Activated T-helper 17 cell treated with anti-CD3 and anti-CD28 coated beads, Interleukin-2, amount 50 U/mL, for 72 hours (primary cell): ENCODE measurements at places on chromosomes 1 and 21.

DNA sequence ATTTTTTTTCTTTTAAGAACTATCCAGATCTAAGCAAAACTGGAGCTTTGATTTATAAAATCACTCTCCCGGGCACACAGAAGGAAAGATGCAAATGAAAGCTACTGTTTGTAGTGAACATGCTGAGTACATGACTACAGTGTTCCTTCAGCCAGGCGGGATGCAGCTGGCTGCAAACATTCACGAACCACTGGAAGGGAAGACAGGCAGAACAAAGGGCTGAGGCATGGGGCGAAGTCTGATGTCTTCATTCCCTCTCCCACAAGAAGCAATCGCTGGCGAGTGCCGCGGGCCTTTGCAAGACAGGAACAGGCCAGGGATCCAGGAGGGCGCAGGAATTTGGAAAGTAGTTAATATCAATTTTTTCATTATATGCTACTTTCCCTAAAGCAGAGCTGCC is 257.9 kb upstream of the AJAP1 start:
- H3K27ac ChIP-seq: no peak overlapping the region
- no peaks in the 10 kb centered on the region for H3K36me3 ChIP-seq
- no peak for ATAC-seq
- peaks cover 24% of the 10 kb centered on the region for H3K27me3 ChIP-seq
- H3K4me3 ChIP-seq: no peak overlapping the region
- no peaks in the 10 kb centered on the region for H3K4me1 ChIP-seq

GRCh38 chr1:61109158-61109557 is 26.8 kb downstream of the NFIA start:
- no peaks in the 10 kb centered on the region for H3K27me3 ChIP-seq
- H3K4me1 ChIP-seq: no peaks in the 10 kb centered on the region
- no peaks in the 10 kb centered on the region for H3K36me3 ChIP-seq
- no peak for ATAC-seq
- no peak overlapping the region for H3K27ac ChIP-seq

DNA sequence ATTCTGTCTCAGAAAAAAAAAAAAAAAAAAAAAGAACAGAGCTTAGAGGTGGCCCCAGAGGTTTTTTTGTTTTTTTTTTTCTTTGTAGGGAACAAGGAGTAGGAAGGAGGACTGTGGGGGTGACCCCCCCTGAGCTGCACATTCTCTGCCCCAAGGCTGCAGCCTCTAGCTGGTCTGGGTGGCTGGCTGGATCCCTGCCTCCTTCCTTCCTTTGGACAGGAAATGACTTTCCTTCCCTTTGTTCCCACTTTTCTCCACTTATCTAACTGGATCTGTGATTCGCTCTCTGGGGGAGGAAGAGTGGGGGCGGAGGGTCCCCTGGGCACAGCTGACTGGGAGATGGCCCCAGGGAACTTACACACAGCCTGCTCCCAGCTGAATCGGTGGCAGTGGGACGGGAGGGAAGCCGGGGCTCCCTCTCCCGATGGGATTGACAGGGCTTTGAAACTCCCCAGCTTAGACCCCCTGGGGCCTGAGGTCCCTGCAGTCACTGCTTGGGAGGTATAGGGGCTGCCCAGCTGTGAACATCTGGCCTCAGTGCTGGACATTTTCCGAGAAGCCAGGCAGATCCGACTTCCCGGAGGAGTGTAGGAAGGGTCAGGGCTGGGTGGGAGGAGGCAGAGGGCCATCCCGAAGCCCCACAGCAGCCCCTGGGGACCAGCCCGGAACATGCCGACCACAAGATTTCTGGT is 2.1 kb downstream of the FBLIM1 start:
- peaks cover 36% of the 10 kb centered on the region for H3K27me3 ChIP-seq
- H3K4me1 ChIP-seq: peaks cover 5% of the 10 kb centered on the region
- no peak overlapping the region for H3K27ac ChIP-seq
- no peak overlapping the region for H3K4me3 ChIP-seq
- no peak for ATAC-seq

GRCh38 chr1:171424494-171424893 is 60.8 kb upstream of the PRRC2C start:
- no peak overlapping the region for H3K4me3 ChIP-seq
- no peak for ATAC-seq
- H3K27me3 ChIP-seq: no peaks in the 10 kb centered on the region
- no peak overlapping the region for H3K27ac ChIP-seq
- peaks cover 9% of the 10 kb centered on the region for H3K4me1 ChIP-seq
- H3K36me3 ChIP-seq: no peaks in the 10 kb centered on the region

- H3K36me3 ChIP-seq: no peaks in the 10 kb centered on the region
- peaks cover 6% of the 10 kb centered on the region for H3K4me1 ChIP-seq
- no peak overlapping the region for H3K4me3 ChIP-seq
- ATAC-seq: no peak
- H3K27me3 ChIP-seq: no peaks in the 10 kb centered on the region
- H3K27ac ChIP-seq: no peak overlapping the region
Measured at GRCh38 chr1:179153217-179153616, 71.3 kb downstream of the TOR3A start.

- H3K4me1 ChIP-seq: no peaks in the 10 kb centered on the region
- H3K27ac ChIP-seq: no peak overlapping the region
- H3K4me3 ChIP-seq: no peak overlapping the region
Measured at GRCh38 chr21:19122356-19122755, 718.8 kb upstream of the TMPRSS15 start.

GRCh38 chr1:184051138-184051484 is 419 bp upstream of the TSEN15 start:
- H3K27me3 ChIP-seq: peaks cover 12% of the 10 kb centered on the region
- peaks cover 15% of the 10 kb centered on the region for H3K36me3 ChIP-seq
- peak overlapping the region; percentile 88 for H3K27ac ChIP-seq
- peak overlapping the region; percentile 94 for H3K4me3 ChIP-seq
- peak; percentile 10 for ATAC-seq
- peaks cover 24% of the 10 kb centered on the region for H3K4me1 ChIP-seq

DNA sequence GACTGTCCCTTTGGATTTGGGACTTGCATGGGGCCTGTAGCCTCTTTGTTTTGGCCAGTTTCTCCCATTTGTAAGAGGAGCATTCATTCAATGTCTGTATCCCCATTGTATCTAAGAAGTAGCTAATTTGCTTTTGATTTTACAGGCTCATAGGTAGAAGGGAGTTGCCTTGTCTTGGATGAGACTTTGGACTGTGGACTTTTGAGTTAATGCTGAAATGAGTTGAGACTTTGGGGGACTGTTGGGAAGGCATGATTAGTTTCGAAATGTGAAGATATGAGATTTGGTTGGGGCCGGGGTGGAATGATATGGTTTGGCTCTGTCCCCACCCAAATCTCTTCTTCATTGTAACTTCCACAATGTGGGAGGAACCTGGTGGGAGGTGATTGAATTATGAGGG is 151.7 kb downstream of the PRDM2 start:
- no peak for ATAC-seq
- H3K4me3 ChIP-seq: no peak overlapping the region
- H3K27me3 ChIP-seq: peaks cover 4% of the 10 kb centered on the region
- H3K4me1 ChIP-seq: no peaks in the 10 kb centered on the region
- no peaks in the 10 kb centered on the region for H3K36me3 ChIP-seq

DNA sequence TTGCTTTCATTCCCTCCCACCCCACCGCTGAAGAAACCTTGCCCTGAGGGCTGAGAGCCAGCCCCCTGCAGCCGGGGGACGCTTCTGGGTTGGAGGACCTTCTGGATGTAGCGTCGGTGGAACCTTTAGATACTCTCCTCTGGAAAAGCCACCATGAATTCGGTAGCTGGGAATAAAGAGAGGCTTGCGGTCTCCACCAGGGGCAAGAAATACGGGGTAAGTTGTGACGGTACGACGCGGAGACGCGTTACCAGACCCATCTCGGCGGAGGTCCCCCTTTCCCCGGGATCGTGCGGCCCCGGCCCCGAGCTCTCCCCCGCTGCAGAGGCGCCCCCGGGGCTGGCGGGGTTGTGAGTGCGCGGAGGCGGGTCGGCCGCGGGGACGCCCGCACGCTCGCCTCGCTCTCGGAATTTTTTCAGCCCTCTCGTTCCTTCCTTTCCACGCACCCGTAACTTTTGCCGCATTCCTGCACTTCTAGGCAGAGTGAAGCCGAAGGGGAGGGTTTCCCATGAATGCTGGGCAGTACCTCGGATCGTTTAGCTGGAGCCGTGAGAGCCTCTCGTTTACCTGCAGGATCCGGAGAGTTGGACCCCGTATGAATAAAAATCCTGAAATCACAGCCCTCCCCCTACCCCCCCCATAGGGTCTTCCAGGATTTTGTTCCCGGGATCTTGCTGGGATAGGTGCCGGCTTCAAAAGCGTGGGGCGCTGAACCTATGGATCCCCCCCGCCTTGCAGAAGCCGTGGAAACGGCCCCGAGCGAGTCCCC is 671 bp downstream of the KIF26B start:
- H3K4me1 ChIP-seq: no peaks in the 10 kb centered on the region
- H3K27ac ChIP-seq: no peak overlapping the region
- H3K27me3 ChIP-seq: peaks cover 46% of the 10 kb centered on the region
- H3K36me3 ChIP-seq: no peaks in the 10 kb centered on the region
- H3K4me3 ChIP-seq: peak overlapping the region; percentile 75

DNA sequence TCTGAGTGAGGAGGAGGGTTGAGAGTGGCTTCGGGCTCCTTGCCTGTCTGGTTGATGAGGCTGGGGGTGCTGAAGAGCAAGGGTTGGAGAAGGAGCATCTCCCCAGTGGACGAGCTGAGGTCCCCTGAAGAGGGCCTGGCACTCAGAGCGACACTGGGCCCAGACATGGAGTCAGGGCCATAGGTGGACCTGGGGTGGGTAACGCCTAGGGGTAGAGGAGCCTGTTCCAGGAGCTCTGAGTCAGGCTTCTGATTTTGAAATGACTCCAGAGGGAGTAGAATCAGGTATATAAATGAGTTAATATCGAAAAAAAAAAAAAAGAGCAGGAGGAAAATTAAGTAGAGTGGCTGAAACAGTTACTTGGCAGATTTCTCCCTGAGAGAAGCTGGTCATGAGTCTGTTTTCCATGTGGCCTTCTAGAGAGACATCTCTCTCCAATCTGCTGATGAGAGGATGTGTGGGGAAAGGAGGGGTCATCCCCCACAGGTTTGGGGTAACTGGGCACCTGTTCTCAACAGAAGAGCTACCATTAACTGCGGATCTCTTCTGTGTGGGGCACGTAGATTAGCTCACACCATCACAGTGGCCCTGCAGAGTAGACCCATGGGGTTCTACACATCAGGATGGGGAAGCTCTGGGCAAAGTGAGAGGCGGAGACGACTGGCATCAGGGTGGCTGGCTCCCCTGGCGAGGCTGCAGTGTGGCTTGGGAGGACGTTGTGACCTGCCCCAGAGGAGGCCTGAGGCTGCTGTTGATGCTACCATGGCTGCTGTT is 115.5 kb downstream of the DHRS3 start:
- H3K27ac ChIP-seq: peak overlapping the region; percentile 90
- peak; percentile 95 for ATAC-seq
- H3K27me3 ChIP-seq: no peaks in the 10 kb centered on the region

DNA sequence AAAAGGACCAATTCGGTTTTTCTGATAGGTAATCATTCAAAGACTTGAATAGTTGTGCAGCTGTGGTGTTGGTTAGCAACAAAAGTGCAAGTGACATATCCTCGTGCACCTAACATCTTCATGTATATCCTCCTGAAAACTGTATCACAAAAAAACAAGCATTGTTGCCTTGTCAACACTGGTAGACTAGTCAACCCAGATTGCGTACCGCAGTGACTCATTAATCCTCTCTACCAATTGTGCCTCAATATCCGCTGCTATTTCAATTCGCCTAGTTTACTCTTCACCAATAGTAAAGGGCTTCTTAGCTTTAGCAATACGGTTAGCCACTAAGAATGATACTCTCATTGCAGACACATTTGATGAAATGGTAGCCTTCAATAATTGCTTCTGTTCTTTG is 3.5 kb downstream of the HHAT start:
- ATAC-seq: peak; percentile 67
- H3K27me3 ChIP-seq: no peaks in the 10 kb centered on the region
- H3K27ac ChIP-seq: peak overlapping the region; percentile 96
- H3K4me3 ChIP-seq: peak overlapping the region; percentile 63

DNA sequence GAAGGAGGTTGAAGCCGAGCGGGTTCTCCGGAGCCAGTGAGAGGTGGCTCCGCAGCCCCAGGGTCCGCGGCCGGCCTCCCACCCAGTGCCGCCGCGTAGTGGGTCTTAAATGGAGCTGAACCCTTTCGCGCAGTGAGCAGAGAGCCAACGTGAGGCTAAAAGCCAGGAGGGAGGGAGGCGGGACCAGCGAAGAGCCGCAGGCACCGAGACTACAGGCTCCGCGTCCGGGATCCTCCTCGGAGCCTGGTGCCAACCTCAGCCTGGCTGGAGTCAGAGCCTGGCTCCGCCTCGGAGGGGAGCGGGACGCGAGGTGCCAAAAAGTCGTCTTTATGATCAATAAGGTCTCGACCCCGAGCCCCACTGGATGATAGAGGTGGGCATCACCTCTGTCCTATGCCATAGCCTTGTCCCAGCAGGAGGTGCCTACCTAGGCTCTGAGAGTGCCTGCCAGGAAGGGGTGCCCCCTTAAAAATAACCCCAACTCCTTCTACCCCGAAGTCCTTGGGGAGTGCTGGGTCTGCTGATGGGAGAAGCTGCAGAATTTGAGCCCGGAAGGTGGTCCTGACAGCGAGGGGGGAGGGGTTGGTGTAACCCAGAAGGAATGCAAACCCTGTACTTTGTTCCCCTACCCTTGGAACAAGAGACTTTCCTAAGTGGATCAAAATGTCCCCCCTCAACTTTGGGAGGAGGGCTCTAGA is 1.6 kb downstream of the IGSF21 start:
- no peak overlapping the region for H3K4me3 ChIP-seq
- peaks cover 53% of the 10 kb centered on the region for H3K27me3 ChIP-seq
- ATAC-seq: no peak
- H3K27ac ChIP-seq: no peak overlapping the region
- H3K36me3 ChIP-seq: no peaks in the 10 kb centered on the region

- peak overlapping the region; percentile 15 for H3K4me3 ChIP-seq
- H3K36me3 ChIP-seq: no peaks in the 10 kb centered on the region
- peaks cover 23% of the 10 kb centered on the region for H3K27me3 ChIP-seq
- H3K27ac ChIP-seq: no peak overlapping the region
- ATAC-seq: peak; percentile 74
- H3K4me1 ChIP-seq: peaks cover 32% of the 10 kb centered on the region
Measured at GRCh38 chr1:154857441-154858215, 12.5 kb downstream of the KCNN3 start.

DNA sequence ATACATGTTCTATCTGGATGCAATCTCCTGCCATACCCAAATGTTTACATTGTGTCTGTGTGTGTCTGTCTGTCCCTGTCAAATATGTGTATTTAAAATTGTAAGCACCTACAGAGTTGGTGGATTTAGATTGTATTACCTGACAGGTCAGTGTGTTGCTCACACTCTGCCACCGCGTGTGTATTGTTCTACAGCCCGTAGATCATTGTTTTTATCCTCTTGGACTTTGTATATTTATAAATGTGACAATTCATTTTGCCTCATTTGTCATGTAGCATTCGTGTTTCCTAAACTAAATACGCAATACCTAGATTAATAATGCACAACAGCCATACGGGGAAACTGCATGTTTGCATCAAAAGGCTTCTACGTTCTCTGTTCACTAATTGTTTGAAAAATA is 634 bp downstream of the ALG14 start:
- no peak for ATAC-seq
- H3K36me3 ChIP-seq: peaks cover 16% of the 10 kb centered on the region
- peaks cover 3% of the 10 kb centered on the region for H3K27me3 ChIP-seq
- peak overlapping the region; percentile 89 for H3K4me3 ChIP-seq
- peak overlapping the region; percentile 90 for H3K27ac ChIP-seq
- peaks cover 11% of the 10 kb centered on the region for H3K4me1 ChIP-seq
